ENCODE measurements at places on chromosomes 16 and 17.

DNA sequence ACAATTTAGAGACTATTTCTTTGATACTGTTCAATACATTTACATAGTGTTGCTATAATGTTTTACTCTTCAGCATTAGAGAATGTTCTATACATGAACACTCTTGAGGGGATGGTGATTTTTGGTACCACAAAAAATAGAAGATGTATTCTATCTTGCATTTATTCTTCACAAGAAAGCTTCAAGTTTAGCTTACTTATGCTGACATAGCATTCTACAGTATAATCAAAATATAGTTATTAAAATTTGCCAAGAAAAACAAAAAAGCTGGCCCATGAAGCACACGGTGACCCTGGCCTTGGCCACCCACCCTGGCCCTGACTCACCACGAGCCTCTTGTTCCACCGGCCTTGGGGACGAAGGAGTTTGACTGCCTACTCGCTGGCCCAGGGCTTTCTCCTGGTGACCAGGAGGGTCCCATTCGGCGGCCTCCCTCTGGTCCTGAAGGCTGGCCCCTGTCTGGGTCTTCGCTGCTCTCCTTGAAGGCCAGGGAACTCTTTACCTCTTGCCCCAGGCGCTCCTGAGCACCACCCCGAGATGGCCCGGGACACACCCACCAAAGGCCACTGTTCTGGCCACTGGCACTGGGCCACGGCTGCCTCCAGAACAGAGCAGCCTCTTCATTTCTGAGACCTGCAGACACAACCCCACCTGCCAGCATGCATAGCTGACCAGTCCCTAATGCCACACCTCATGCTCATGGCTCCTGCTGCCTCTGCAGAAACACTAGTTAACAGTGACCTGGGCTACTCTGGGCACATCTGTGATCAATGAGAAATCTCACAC lies 22.5 kb upstream of the ICAM2 start:
- no peak for DNase-seq

DNA sequence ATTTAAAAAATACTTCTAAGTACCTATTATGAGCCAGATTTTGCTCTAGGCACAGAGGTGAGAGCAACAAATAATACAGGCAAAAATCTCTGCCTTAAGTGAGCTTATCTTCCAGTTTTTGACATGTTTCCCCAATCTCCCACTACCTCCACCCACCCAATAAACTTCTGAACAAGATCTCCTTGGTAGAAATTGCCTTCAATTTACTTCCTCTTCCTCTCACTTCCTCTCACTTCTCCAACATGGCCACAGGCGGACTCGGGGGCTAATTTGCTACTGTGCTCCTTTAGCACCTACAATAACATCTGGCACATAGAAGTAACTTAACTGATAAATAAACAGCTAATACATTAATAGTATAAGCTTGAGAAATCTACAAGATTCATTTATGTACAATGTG lies 82.6 kb downstream of the CACNG1 start:
- DNase-seq: no peak

- no peak for DNase-seq
Observed at GRCh38 chr17:51601622-51602261, 341.4 kb downstream of the UTP18 start.

DNA sequence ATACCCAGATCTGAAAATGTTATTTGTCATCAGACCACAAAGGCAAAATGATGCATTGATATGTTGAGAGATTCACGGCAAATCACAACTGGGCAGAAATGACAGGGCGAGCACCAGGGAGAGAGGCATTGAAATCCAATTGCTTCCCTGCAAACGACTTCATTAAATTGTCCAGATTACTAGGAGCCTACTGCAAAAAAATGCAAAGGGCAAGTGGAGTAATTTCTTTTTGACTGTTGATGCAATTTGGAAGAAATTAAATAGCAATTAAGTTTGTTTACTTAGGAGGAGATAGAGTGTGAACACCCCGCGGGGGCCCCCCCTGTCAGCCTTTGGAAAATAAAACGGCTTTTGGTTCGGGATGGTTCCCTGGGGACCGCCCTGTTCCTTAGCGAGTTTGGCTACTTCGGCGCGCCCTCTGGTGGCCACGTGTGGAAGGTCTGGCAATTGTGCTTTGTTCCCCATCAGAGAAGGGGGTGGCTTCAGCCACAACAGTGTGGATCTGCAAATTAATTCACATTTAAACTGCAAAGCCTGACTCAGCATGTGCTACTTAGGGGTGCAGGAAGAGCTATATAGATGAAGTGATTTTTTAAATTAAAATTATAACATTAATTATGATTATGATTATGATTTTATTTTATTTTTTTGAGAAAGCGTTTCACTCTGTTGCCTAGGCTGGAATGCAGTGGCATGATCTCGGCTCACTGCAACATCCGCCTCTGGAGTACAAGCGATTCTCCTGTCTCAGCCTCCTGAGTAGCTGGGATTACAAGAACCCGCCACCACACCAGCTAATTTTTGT lies 14.5 kb upstream of the TMC7 start:
- peak; percentile 46 for DNase-seq

- DNase-seq: no peak
Observed at GRCh38 chr17:43631429-43631828, 30.3 kb downstream of the MEOX1 start.

DNA sequence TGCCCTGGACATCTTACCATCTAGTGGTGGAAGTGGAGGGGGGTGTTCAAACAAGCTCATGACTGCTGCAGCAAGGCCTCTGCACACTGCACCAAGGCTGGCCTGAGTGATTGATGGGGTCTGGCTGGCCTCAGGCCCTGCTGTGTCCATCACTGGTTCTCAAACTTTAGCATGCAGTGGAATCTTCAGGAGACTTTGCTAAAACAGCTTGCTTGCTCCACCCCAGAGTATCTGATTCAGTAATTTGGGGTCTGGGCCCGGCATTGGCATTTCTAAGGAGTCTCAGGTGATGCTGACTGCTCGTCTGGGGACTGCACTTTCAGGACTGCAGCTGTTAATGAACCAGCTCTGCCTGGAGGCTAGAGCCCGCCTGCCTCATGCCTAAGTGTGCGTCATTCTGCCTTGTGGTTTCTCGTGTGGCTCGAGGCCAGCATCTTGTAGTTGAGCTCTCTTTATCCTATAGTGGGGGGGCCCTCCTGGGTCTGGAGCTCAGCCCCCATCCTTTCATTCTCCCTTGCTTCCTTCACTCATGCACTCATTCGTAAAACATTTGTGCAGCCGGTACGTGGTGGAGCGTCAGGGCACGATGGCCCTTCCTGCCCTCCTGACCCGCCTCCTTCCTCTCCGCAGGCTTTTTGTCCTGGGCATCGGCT lies 4.1 kb downstream of the MGAT5B start:
- DNase-seq: no peak

DNA sequence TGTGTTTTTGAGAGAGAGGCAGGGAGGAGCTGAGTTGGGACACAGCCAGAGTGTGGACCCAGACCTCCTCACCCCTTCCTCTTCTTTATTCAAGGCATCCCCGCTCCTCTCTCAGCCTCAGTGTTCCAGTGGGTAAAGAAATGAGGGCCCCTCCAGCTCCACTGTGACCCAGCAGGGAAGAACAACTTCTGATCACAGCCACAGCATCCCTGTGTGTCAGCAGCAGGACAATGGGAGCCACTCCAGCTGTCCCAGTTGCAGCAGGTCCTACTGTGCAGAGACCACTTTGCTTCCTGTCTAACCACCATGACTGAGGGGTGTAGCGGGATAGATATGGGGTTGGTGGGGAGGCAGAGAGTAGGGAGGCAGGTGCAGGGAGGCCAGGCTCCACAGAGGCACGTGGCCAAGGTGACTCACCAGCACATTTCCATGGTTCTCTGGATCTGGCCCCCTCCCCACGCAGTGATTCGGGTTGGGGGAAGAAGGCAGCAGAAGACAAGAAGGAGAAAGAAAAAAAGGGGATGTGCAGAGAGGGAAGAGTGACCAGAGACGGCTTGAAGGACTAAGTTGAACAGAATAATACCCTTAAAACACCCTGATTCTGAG lies 24.5 kb downstream of the PIK3R5 start:
- DNase-seq: no peak
